Activated CD4-positive, alpha-beta T cell treated with anti-CD3 and anti-CD28 coated beads for 4 hours (primary cell): ENCODE measurements at places on chromosomes 5 and 9.

GRCh38 chr5:72448368-72448767, 58.8 kb downstream of the ZNF366 start:
- no peak for DNase-seq

DNA sequence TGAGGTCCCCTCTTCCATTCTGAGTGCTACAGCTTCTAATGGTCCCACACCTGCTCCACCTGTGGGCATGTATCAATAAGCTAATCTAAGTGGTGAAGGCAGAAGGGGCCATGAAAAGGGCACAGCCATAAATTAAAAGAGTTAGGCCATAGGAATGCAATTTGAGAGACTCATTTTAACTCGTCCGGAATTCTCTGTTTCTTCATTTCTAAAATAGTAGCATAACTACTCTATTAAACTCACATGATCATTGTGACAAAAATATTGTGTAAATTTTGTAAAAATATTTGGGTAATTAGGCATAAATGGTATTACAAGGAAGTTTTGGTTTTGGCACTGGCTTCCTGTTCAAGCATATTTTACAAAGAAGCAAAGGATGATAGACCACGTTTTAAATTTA, 103.1 kb upstream of the TXNDC8 start:
- no peak for DNase-seq

- no peak for DNase-seq
These were observed 127.2 kb downstream of the VPS13A start for GRCh38 chr9:77304543-77304942.

- DNase-seq: no peak
These were observed 2.1 kb upstream of the CDH10 start for GRCh38 chr5:24646915-24647314.

- no peak for DNase-seq
These were observed 600 bp upstream of the SQSTM1 start for GRCh38 chr5:179820127-179820482.

DNA sequence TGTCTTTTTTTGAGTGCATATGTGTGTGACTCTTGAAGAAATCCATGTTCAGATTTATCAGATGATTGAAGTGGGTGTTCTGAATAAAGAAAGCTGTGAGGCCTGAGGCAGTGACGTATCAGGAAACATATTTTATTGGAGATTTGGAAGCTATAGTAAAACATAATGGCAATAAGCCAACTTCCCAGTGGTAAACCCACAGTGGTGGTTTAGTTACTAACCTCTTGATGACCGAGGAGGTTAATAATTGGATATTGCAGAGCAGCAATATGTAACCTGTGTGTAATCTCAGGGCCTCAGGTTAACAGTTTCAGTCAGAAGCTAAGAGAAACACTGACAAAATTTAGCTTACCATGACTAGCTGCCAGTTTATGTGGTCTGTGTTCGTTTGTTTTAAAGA, 6.9 kb downstream of the RGMB start:
- no peak for DNase-seq

DNA sequence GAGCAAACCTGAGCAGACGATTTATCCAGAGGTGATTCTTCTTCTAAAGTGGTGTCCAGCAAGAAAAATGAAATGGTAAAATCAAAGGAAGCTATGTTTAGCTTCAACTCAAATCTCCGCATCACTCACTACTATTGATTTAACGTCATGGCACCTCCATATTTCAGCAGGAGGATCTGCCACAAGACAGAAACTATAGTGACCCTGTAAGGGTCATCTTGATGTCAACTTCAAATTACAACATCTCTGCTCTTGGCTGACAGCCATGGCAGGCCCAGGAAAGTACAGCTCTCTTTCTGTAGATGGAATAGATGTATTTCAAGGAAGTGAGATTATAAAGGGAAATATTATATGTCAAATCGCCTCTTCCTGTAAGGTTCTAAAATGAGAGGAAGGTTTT, 10.1 kb upstream of the EFNA5 start:
- DNase-seq: no peak

- DNase-seq: no peak
These were observed 20.3 kb downstream of the OSTF1 start for GRCh38 chr9:75108571-75108970.
